Cerebellar nuclear complex (tissue), 1 donor: ENCODE measurements at places on chromosomes 3 and 15.

- DNase-seq = no peak
Measured at GRCh38 chr15:92520914-92521623, 127.4 kb downstream of the ST8SIA2 start.

GRCh38 chr3:55074796-55075195 lies 146.9 kb upstream of the LRTM1 start:
- DNase-seq = no peak

DNA sequence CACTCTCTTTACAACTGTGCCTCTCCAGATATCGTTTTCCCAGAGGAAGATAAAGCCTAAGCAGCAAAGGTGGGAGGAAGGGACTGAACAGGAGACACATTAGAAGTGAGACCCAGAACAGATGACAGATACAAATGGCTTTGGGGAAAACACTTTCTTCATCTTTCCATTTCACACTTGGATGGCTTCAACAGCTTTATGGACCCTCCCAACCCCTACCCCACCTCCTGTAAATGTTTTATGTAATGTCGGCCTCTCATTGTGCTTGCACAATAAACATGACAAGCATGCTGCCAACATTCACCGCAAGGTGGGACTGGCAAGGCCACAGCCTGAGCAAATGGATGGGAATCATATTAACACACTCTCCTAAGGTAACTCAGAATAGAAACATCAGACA lies 1088.6 kb downstream of the TUSC7 start:
- DNase-seq = no peak

DNA sequence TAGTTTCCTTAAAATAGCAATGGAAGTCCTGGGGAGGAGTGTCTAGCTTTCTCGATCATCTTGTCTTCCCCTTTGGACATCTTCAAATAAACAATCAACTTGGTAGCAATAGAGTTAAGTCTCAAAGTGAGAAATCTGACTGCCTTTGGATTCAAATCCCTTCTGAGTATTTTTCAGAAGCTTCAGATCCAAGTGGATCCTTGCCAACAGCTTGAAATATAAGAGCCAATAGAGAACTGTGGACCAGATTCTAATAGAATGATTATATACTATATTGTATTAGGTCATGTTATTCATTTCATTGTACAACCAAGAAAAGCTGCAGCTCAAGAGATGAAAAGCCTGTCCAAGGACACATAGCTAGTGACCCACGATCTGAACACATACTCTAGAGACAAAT lies 60.2 kb downstream of the SYNPR start:
- DNase-seq = no peak

- no peak for DNase-seq
Measured at GRCh38 chr15:36965570-36966342, 134.6 kb downstream of the MEIS2 start.
